ENCODE measurements at places on chromosomes 12 and 14. TPM values are rescaled to one million over a fixed set of nuclear protein-coding genes. Genes with fewer than 3 reads are reported as not detected.

GRCh38 chr12:8609061-8609570, 3.5 kb downstream of the AICDA start:
- peak; percentile 50 for DNase-seq

SERPINA10 gene
- total RNA-seq = not detected

GRCh38 chr14:50943943-50944646, at the start of gene PYGL:
PYGL (minus strand) TSS chr14:50944483; CDS start chr14:50944403, 80 bp downstream.
- peak; percentile 87 for DNase-seq

RIMBP2 gene
- total RNA-seq = 2.2 TPM

- peak; percentile 87 for DNase-seq
Observed at GRCh38 chr14:103129301-103130016, 6.2 kb downstream of the TNFAIP2 start.

GPR132 gene
- 5.1 TPM for total RNA-seq

DNA sequence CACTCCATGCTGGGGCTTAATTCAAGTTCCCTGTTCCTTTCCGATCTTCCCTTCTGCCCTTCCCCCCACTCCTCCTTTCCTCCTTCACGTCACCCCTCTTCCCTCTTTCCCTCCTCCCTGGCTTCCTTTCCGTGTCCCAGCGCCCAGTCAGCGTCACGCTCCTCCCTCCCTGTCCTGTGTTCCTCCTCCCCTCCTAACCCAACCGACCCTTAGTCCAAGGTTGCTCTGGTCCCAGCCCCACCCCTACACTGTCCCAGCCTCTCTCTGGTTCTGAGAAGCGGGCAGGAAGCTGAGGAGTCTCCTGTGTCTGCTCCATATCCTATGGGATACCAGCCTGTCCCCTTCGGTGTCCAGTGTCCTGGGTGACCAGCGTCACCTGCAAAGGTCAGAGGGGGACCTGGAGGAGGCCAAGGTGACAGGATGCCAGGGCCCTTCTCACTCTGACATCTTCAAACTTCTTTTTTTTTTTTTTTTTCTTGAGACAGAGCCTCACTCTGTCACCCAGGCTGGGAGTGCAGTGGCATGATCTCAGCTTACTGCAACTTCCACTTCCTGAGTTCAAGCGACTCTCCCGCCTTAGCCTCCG, 56.2 kb upstream of the TSPAN9 start:
- DNase-seq = no peak

ESPL1 gene
- 29.0 TPM for total RNA-seq

MGAT2 gene
- total RNA-seq = 73.3 TPM

- no peak for DNase-seq
Observed at GRCh38 chr14:21263284-21264024, 5.8 kb downstream of the HNRNPC start.

GRCh38 chr12:77388445-77389265, 323.3 kb upstream of the E2F7 start:
- DNase-seq = no peak

DNAJC22 gene
- total RNA-seq = 2.4 TPM

HECTD4 gene
- 3.7 TPM for total RNA-seq

DNA sequence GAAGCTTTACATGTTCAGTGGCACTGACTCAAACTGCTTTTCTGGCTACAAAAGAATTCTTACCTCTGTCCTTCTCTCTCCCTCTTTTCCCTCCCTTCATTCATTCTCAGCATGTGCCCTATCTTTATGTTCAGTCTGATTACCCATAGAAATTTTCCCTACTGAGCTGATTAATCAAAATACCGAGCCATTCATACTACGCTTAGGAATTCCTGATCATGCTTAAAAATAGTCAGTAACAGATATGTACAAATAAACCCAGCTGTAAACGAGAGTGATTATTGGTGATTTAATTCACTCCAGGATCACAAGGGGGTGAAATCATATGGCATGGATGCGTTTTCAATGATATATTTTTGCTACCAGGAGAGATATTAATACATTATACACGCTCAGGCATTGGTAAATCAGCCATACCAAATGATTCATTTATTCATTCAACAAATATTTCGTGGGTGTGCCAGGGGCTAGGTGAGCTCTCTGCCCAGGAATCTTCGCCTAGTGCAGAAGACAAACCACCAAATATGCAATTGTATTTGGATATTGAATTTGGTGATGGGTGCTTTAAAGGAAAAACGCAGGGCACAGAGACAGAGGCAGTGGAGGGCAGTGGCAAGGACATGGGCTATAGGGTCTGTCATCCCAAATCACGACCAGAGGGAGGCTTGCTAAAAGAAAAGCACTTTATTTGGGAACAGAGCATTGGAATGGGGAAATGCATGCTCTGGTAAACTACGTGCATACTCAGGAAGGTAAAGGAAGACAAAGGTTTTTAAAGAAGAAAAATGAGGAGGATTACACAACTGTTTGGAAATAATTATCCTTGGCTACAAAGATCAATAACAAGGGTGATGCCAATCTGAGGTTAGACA, 13.9 kb upstream of the VRK1 start:
- no peak for DNase-seq

CMTM5 gene
- total RNA-seq = not detected

NRDE2 gene
- total RNA-seq = 7.5 TPM

DNA sequence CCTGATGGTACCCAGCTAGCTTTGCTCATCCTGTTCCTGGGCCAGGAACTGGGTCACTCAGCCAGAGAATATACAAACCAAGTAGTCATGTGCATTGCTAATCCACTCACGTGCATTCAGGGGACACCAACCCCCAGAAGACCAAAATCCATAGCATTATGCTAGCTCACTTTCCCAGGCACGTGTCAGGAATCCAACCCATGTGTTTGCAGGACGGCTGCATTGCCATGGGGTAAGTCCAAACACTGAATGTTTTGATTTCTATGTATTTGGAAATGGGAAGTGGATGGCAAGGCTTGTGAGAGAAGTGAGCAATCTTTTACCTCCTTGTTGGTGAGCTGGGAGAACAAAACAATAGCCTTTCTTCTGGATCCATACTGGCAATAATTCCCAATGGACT, 87.1 kb upstream of the FOXN3 start:
- DNase-seq = peak; percentile 25

- peak; percentile 32 for DNase-seq
Observed at GRCh38 chr12:107801150-107801549, 26.6 kb downstream of the ASCL4 start.

GRCh38 chr12:103623716-103624115, 36.6 kb downstream of the STAB2 start:
- no peak for DNase-seq

- peak; percentile 59 for DNase-seq
Observed at GRCh38 chr14:42980419-42980818, 1373.7 kb downstream of the LRFN5 start.

KLRC3 gene
- not detected for total RNA-seq

DNA sequence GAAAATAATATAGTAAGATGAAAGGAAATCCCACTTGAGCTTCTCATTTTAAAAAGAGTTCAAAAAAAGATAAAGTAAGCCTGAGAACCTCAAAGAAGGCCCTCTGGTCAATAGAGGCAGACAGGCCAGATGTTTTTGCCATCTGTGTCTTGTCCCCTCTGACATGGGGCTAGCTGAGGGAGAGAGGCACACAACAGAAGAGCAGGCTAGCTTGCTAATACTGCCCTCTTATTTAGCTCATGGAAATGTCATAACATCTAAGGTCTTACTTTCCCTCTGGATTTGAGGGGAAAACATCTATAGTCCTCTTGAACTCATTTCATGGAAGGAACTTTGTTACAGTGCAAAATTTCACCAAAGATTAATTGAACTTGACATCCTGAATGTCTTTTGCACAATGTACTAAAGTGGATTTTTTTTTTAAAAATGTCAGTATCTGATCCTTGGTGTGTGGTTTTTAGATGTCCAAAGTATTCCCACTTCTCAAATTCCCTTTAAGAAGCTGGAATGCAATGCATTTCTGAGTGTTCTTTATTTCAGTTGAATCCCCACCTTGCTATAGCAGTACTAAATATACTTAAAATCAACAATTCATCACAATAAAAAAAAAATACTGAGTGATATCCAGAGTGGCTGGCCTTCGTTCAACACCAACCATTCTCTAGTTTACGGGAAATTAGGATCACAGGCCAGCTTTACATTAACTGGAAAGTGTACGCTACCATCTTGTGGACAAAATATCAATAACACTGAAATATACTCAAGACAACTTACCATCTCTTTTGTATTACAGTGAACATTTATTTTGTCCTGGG, 176.7 kb downstream of the PAH start:
- no peak for DNase-seq

- DNase-seq = no peak
Observed at GRCh38 chr14:55136885-55137786, 8.1 kb downstream of the LGALS3 start.

OTUB2 gene
- total RNA-seq = 2.7 TPM

TEAD4 gene
- total RNA-seq = 27.3 TPM

- DNase-seq = no peak
Observed at GRCh38 chr12:69905801-69906200, 80.8 kb downstream of the MYRFL start.

MLF2 gene
- 226 TPM for total RNA-seq

DNA sequence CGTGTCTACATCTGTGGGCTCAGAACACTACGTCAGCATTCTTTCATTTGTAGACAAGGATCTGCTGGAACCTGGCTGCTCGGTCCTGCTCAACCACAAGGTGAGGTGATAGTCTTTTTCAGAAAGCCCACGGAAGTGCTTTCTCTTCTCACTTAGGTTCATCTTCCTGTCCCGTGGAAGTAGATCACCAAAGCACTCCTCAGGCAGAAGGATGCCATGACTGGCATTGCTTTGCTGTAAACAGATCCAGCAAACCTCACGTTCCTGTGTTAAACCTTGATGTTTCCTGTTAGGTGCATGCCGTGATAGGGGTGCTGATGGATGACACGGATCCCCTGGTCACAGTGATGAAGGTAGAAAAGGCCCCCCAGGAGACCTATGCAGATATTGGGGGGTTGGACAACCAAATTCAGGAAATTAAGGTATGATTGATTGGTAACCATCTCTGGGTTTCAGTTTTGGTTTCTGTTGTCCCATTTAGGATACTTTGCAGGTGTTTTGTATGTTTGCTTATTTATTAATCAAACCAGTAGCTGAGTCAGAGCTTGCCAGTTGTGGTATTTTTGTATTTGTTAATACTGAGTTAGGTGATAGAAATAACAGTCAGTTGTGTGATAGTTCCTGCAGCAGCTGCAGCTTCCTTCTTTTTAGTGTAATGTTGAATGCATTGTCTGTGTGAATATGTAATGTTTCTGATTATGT, 7.5 kb downstream of the PSMC1 start:
- DNase-seq = no peak

DNA sequence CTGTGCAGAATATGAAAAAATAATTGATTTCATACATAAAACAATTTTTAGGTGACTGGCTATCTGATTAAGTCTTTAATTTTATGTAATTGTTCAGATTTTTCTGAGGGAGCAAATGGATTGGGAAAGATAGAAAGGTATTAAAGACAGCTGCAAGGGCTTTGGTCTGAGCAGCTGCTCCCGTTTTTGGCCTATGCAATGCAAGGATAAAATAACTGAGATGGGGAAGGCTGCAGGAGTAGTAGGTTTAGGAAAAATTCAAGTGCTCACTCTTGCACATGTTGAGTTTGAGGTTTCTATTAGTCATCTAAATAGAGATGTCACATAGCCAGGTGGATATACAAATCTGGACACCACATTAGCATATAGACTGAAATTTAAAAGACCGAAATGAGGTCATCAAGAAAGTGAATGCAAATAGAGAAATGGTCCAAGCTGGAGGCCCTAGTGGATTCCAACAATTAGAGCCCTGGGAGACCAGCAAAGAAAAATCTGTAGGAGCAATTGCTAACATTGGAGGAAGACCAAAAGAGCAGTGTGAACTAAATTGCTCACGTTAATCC, 144.0 kb downstream of the PPFIA2 start:
- DNase-seq = no peak

PPP1R36 gene
- 0.63 TPM for total RNA-seq

SLC6A12 gene
- 3.4 TPM for total RNA-seq

GRCh38 chr14:51988221-51988620, 1.1 kb upstream of the RTRAF start:
- no peak for DNase-seq

GRCh38 chr12:52444647-52445595, 7.0 kb downstream of the KRT6B start:
- DNase-seq = no peak

- DNase-seq = no peak
Observed at GRCh38 chr12:10717410-10717809, 5.7 kb downstream of the YBX3 start.

DNA sequence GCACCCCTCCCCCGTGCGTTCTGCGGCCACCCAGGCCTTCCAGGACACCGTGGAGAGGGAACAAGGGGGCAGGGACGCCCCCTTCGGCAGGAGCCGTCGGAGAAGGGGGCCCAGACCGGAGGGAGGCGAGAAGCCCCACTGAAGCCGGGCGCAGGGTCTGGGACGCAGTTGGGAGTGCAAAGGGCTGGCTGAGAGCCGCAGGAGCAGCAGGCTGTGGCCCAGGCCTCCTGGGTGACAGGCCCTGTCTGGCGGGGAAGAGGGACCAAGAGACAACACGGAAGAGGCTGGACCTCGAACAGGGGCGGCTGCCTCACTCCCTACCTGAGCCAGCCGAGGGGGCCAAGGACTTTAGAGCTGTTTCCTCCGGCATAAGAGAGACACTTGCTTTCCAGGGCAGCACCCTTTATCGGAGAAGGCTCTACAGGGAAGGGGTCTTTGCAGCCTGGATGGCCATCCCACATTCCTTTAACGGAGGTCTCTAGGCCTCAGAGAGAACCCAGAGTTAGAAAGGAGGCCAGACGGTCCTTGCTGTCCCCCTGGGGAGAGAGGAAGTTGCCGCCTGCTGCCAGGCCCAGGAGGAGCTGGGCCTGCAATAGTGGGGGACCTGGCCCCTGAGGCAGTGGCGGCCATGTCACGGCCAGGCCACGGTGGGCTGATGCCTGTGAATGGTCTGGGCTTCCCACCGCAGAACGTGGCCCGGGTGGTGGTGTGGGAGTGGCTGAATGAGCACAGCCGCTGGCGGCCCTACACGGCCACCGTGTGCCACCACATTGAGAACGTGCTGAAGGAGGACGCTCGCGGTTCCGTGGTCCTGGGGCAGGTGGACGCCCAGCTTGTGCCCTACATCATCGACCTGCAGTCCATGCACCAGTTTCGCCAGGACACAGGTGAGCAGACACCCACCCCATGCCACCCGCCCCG, 1.3 kb downstream of the DTX1 start:
- DNase-seq = no peak

DNA sequence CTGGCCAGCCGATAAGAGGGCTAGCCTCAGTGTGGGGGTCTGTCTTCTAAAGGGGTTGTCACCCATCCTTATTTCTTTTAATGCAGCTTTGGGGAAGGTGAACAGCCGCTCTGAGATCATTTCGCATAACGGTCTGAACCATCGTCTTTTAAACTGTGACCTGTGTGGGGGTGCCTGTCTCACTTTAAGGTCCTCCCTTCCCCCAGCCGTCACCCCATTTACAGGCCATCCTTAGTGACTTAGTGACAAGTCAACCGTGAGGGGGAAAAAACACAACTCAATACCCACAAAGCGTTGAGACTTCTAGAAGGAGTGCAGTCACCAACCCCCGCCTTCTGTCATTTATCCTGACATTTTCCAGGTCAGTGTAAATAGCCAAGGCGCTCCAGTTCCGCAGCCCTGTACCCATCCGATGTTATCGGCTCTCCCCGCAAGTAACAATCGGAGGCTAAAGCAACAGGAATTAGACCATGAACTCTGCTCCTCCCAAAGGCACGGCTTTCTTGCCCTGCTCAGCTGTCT, 505 bp upstream of the DENND5B start:
- peak; percentile 17 for DNase-seq

GRCh38 chr14:75628816-75629215, 31.9 kb downstream of the ERG28 start:
- peak; percentile 29 for DNase-seq

SYT1 gene
- total RNA-seq = 0.45 TPM

B4GALNT3 gene
- total RNA-seq = 1.1 TPM

METTL3 gene
- 121 TPM for total RNA-seq

- no peak for DNase-seq
Observed at GRCh38 chr14:46902837-46903236, 251.3 kb upstream of the RPL10L start.

Data from Daoy (cell line).